Omental fat pad (tissue), 4 donors: ENCODE measurements at places on chromosomes 16 and 17.

DNA sequence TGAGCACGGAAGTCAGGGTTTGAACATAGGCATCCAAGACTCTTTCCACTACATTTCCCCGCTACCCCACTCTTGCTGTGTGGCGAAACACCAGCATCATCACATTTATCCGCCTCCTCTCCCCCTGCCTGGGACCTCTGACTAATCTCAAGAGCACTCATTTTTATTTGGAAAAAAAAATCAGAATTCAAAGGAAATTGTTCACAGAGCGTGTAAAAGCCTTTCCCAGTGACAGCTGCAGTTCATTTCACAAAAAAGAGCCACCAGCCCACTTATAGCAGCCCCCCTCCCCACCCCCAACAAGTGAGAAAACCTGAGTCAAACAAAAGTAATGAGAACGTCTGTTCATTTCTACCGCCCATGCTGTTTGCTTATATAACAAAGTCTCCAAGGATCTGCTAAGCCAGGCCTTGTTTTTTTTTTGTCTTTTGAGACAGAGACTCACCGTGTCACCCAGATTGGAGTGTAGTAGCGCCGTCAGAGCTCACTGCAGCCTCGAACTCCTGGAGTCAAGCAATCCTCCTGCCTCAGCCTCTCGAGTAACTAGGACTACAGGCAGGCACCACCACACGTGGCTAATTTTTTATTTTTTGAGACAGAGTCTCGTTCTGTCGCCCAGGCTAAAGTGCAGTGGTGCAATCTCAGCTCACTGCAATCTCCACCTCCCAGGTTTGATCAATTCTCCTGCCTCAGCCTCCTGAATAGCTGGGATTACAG lies 48.3 kb upstream of the HAPSTR1 start:
- no peak for DNase-seq

GRCh38 chr17:77423589-77424451 lies 283.1 kb downstream of the SEC14L1 start:
- no peak for DNase-seq

GRCh38 chr16:28027055-28027454 lies 36.5 kb downstream of the GSG1L start:
- DNase-seq, result no peak

- DNase-seq, result no peak
Measured at GRCh38 chr16:18816286-18816685, 14.9 kb upstream of the ARL6IP1 start.

GRCh38 chr16:76294396-76295214 lies 17.4 kb downstream of the CNTNAP4 start:
- no peak for DNase-seq

DNA sequence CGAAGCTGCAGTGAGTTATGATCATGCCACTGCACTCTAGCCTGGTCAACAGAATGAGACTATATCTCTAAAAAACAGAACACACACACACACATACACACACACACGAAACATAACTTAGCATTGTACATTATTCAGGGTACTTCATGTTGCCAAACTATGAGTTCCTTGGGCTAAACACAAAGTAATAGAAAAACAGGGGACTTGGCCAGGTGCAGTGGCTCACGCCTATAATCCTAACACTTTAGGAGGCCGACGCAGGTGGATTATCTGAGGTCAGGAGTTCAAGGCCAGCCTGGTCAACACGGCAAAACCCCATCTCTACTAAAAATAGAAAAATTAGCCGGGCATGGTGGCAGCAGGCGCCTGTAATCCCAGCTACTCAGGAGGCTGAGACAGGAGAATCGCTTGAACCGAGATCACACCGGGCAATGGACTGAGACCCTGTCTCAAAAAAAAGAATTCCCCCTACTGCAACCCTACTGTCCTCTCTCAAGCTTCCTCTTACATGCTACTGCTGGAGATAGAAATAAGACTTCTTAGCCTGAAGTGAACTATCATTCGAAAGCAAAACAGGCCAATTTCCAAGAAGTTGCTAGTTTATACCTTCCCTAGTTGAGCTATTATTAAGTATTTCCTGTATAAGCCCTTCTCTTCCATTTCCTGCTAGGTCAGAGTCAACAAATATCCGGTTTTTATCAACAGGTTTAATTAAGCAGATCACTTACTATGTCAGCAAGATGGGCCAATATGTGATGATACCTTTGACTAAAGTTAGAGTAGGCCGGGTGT lies 7.2 kb downstream of the LSM12 start:
- DNase-seq, result no peak

DNA sequence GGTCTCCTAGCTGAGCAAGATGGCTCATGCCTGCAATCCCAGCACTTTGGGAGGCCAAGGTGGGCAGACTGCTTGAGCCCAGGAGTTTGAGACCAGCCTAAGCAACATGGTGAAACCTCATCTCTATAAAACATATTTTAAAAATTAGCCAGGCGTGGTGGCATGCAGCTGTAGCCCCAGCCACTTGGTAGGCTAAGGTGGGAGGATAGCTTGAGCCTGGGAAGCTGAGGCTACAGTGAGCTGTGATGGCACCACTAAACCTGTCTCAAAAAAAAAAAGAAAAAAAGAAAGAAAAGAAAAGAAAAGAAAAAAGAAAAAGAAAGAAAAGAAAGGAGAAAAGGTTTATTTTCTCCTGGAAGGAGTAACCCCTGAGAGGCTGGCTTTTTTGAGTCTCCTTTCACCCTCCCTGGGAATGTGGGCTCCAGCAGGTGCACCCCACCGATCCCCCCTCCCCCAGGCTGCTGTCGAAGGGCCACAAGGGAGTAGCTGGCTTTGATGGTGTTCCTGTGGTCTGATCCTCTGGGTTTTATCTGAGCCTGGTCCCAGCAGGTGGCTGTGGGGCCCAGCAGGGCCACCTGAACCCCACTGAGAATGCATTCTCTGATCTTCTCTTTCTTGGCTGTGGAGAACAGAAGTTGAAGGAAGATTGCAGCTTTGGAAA lies 29.9 kb upstream of the TNRC6C start:
- no peak for DNase-seq

DNA sequence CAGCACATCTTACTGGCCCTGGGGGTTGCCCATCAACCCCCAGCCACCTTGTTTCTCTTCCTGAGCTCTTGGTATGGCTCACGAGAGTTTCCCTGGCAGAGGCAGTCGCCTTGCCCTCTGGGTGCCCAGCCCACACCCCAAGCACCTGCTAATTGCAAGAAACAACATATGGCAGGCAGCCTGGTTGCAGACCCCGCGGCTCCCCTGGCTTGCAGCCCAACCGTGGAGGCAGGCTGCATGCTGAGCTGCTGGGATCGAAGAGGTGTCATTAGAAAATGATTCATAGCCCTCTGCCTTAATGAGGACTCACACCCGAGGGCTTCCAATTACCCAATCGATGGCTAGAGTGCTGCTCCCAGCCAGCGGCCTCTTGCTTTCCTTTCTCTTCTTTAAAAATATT lies 115.7 kb downstream of the TMEM114 start:
- DNase-seq, result no peak

GRCh38 chr16:82017911-82018568 lies 6.8 kb upstream of the SDR42E1 start:
- DNase-seq, result no peak

- no peak for DNase-seq
Measured at GRCh38 chr16:2424061-2425007, 4.9 kb upstream of the CCNF start.

DNA sequence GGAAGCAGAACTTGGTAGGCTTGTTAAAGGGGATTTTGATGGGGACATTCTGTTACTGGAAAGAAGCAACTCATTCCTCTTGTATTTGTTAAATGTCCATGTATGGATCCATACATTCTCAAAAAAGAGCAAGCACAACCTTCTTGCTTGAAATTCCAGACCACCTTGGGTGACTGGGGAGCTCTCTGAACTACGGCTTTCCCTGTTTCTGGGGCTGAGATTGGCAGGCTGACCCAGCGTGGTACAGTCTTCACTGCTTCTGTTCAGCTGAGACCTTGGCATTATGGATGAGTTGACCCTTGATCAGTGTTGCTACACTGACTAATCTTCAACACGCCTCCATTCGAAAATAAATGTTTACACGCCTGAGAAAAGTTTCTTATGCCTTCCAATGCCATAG lies 38.5 kb downstream of the DNAH9 start:
- no peak for DNase-seq

DNA sequence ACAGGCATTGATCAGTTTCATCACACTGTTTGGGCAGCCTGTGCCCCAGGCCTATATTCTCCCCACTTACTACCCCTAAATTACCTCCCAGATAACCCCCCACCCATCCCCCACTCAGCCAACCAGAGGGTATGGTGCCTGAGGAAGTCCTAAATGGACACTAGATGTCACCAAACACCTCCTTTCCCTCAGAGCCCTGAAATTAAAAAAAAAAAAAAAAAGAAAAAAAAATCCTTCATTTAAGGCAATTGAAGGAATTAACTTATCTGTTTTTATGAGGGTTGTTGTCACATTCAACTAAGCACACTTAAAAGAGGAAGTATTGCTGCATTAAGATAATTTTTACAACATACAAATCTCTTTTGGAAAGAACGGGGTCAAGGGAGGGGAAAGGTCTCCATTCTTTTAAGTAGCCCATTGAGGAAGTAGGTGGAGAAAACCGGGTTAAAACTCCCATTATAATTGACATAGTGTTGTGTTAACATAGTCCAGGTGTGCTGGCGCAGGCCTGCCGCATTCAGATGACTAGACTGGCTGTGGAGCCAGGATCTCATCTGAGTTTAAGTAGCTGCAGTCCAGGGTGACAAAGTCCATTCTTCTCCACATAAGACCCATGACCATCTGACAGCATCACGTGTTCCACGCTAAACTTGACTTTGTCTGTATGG lies 46.3 kb downstream of the SNX11 start:
- no peak for DNase-seq

DNA sequence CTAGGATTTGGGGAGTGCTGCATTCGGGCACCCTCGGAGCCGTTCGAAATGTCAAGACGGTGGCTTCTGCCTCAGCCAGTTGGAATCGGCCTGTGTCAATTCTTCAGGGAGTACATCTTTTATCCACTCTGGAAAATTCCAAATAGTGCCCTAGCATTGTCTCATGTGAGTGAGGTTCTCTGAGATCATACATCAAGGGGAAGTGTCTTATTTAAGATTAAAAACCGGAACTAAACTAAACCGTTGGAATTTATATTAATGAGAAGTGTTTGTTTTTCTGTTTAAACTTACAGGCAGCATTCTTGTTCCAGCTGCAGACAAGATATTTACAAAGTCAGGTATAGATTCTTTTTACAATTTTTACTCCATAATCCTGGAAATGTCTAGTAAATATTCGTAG lies 56.8 kb downstream of the SLC47A1 start:
- DNase-seq, result no peak

- no peak for DNase-seq
Measured at GRCh38 chr16:48318630-48319029, 66.6 kb downstream of the SIAH1 start.

GRCh38 chr17:82418001-82418986 lies at the start of the genes HEXD and OGFOD3:
Gene HEXD (plus strand): TSS chr17:82418347. CDS start chr17:82419800, 1,453 bp downstream.
Gene OGFOD3 (minus strand): TSS chr17:82418586. CDS start chr17:82418485, 101 bp downstream.
- DNase-seq, result no peak

DNA sequence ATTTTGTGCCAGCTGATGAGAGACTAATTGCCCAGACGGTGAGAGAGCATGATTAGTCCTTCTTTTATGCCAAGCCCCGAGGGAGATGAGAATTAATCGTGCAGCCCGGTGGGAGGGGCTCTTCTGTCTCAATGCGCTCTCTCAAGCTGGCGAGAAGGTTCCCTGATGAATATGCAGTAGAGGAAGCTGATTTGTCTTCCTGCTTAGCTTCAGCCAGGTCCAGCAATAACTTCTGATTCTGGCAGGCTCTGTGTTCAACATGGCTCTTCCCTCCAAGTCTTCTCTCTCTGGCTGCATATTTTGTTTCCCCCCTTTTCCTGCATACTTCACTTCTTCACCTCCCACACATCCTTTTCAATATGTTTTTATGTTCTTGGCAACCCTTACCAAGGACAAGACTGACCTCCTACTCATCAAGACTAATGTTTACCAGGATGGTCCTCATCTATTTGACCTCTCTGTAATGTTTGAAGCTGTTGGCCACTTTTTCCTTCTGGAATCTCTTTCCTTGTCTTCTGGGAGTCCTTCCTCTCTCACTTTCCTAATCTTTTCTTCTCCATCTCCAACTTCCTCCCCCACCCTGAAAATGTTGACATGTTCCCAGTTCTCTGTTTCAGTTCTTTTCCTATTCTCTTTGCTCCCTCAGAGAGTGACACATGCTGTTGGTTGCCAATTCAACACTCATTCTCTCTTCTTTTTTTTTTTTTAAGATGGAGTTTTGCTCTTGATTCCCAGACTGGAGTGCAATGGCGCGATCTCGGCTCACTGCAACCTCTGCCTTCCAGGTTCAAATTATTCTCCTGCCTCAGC lies 33.1 kb downstream of the ARL4D start:
- no peak for DNase-seq

DNA sequence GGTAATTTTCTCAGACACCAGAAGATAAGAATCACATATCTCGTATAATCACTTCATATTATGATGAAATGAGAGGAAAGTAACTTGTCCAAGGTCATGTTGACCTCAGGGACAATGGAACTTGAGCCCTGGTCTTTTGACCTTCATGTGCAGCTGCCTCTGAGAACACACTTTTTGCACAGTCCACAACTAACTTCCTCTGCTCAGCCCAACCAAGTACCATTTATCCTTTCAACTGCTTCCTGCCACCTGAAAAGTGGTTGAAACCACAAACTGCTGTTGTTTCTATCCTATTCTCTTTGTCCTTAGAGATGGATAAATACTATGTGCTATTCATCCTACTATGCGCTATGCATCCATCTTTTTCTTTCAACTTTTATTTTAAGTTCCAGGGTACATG lies 2.3 kb upstream of the CCL1 start:
- DNase-seq, result no peak

DNA sequence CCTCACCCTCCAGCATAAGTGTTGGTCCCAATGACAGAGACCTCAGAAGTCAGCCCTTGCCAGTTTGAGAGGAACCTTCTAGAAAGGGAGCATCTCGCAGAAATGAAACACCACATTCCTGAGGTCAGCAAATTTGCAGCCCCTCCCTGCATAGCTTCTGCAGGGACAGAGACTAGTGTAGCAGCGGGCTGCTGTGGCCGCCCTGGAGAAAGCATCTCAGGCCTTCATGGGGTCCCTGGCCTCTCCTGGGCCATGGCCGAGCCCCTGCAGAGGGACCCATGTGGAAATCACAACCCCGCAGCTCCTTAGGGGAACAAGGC lies 11.4 kb downstream of the HS3ST6 start:
- DNase-seq, result no peak

DNA sequence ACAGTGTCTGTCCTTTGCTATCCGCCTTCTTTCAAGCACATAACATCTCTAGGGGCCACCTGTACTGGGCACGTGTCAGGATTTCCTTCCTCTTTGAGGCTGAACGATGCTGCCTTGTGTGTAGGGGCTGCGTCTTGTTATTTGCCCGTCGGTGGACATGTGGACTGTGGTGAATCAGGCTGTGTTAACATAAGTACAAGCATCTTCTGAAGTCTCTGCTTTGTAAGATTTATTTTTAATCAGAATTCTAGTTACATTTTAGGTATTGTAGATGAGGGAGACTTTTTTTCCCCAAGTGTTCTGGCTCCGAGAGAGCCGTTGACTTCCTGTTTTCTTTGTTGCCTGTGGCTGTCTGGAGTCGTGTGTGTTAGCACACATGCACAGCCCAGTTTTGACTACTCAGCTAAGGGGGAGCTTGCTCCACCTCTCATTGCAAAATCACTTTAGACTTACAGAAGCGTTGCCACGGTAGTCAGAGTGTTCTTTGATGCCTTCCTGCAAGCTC lies 26.1 kb downstream of the SPG7 start:
- no peak for DNase-seq
